ENCODE measurements at places on chromosomes 2 and 18.

DNA sequence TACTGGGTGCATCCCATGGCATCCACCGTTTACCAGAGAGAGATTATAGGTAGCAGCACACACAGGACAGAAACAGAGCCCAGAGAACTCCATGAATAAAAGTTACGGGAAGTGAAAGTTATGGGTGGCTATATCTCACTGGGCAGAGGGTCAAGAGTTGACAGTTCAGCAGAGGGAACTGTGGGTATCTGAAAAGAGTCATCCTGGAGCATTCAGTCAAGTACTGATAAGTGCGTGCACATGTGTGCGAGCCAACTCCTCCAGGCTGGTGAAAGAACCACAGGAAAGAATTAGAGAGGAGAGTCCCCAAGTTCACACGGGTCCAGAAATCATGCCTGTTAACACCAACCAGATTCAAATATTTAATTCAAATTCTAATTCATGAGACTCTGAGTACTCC lies 1588.2 kb downstream of the LRP1B start:
- DNase-seq = no peak

GRCh38 chr2:240240017-240240734 lies 99.7 kb upstream of the OTOS start:
- no peak for DNase-seq

DNA sequence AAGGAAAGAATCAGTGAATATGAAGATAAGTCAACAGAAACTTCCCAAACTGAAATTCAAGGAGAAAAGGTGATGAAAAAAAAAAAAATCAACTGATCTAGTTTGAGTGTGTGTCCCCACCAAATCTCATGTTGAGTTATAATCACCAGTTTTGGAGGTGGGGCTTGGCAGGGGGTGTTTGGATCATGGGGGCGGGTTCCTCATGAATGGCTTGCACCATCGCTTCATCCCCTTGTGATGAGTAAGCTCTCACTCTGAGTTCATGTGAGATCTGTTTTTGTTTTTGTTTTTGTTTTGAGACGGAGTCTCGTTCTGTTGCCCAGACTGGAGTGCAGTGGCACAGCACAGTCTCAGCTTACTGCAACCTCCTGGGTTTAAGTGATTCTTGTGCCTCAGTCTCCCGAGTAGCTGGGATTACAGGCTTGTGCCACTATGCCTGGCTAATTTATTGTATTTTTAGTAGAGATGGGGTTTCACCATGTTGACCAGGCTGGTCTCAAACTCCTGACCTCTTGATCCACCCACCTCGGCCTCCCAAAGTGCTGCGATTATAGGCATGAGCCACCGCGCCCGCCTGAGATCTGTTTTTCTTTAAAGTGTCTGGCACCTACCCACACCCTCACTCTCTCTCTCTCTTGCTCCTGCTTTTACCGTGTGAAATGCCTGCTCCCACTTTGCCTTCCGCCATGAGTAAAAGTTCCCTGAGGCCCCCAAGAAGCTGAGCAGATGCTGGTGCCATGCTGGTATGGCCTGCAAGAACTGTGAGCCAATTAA lies 4.0 kb upstream of the SLC66A2 start:
- DNase-seq = peak; percentile 45

- DNase-seq = no peak
Observed at GRCh38 chr2:233094614-233095013, 34.5 kb downstream of the INPP5D start.

DNA sequence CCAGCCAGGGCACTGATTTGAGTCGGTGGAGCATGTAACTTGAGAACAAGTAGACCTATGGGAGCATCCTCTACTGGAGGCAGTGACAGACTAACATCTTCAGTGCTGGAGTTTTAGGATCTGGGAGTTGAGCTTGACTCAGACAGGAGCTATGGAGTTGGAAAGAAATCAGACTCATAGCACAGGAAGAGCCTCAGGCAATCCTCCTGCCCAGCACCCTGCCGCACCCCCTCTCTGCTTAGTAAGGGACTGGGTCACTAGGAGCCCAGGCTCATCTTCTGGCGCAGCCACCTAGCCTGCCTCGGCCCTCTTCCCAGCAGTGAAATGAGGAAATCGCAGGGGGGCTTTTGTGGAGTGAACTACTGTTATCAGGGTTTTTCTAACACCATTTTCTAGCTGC lies 3.6 kb downstream of the ARID5A start:
- DNase-seq = no peak

DNA sequence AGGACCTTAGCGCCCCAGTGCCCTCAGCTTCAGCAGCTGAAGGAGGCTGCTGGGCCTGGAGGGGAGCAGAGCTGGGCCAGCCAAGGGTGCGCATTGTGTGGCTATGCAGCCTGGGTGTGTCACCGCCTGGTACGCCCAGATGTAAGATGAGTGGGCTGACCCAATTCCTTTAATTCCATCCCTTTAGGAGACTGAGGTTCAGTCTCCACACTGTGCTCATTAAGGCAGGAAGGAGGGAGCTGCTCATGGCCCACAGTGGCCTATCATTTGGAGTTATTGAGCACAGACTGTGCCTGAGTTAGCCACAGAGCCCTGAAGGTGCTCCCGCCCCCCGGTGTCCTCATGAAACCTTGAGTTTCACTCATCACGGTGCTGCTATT lies 194.1 kb upstream of the GLI2 start:
- DNase-seq = no peak

GRCh38 chr2:170862286-170862902 lies 45.7 kb downstream of the GAD1 start:
- DNase-seq = no peak

GRCh38 chr2:230793572-230794359 lies 71.0 kb upstream of the ITM2C start:
- peak; percentile 92 for DNase-seq

DNA sequence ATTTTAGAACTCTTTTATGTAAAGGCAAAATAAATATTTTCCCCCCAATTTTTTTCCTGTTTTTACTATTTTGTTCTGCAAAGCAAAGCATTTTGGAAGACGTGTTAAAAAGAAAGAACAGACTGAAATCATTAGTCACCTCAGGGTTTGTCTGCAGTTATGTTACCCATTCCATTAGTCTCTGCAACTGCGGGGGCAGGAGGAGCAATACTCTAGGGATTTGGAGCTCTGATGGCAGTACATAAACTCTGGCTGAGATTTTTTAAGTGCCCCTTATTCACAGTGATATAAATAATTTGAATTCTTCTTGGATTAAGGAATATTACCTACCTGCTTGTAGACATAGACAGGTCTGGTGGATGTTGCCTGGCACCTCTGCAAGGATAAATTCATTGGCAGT lies 88.0 kb upstream of the CELF4 start:
- DNase-seq = no peak

DNA sequence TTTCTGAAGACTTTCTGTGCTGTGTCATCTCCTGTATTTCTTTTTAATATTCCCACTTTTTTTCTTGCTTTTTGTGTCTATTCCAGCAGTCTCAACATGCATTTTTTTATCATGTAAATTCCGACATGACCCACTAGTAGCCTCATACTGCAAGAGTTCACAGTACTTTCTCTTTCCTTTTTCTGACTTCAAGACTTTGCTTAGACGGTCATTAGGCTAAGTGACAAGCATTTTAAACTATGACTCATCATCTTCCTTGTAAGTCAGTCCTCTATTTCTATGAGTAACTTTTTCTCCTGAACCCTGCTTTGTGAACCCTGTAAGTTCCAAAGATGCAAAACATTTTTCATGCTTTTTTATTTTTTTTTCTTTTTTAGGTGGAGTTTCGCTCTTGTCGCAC lies 381.2 kb downstream of the TXNL1 start:
- DNase-seq = no peak

GRCh38 chr2:233240897-233241296 lies 10.6 kb upstream of the ATG16L1 start:
- DNase-seq = peak; percentile 59

GRCh38 chr18:40851014-40851429 lies 1104.0 kb upstream of the PIK3C3 start:
- DNase-seq = no peak

DNA sequence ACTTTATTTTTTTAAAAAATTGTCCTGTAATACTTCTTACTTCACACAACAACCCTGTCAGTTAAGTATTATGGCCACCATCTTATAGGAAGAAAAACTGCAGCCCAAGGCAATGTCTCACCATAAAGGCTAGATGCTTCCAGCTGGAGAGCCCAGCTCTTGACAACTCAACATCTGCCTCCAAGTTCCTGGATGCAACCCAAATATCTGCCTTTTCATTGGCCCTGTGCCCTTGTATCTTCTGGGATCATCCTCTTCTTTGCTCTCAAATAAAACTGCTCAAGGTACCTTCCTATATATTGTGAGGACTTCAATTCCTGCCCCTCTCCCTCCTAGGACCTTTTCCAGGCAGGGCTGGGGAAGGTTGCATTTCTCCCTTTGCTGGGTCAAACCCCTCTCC lies 69.5 kb downstream of the BIN1 start:
- DNase-seq = no peak

GRCh38 chr2:233821196-233821595 lies 33.1 kb downstream of the HJURP start:
- no peak for DNase-seq

- no peak for DNase-seq
Observed at GRCh38 chr2:777546-777945, 100.3 kb upstream of the TMEM18 start.

DNA sequence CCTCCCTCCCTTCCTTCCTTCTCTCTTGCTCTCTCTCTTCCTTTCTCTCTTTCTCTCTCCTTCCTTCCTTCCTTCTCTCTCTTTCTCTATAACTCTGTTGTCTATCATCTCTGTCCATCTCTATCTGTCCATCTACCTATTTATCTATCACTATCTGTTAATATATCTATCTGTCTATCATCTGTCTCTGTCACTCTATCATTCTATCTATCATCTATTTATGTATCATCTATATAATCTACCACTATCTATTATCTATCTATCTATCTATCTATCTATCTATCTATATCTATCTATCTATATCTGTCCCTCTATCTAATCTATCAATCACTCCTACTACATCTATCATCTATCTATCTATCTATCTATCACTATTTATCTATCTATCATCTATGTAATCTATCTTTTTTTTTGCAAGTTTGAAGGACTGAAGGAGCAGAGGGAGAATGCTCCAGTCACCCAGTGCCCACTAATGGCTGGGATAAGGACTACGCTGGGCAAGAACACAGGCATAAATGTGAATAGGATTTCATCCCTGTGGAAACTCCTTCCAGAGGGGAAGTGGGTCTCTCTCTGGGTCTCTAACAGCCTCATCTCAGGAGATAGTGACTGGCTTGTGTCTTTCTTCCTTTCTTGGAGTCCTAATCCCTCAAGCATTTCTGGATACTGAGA lies 427.0 kb downstream of the LPIN1 start:
- no peak for DNase-seq

DNA sequence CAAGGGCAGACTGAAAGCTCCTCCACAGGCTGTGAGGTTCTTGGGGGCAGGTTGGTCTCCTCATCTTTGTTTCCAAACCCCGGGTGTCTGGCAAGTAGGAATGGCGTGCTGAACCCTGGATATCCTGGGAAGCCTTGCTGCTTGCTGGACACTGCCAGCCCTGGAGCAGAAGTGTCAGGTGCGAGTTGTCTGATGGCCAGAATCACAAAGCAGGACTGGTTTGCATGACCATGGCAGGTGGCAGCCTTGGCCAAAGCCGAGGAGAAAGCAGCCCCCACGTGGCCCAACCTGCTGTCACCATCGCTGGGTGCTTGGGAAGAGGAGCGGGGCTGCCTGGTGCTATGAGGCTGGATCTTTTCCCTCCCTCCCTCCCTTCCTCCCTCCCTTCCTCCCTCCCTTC lies 309.5 kb upstream of the HS6ST1 start:
- DNase-seq = no peak

DNA sequence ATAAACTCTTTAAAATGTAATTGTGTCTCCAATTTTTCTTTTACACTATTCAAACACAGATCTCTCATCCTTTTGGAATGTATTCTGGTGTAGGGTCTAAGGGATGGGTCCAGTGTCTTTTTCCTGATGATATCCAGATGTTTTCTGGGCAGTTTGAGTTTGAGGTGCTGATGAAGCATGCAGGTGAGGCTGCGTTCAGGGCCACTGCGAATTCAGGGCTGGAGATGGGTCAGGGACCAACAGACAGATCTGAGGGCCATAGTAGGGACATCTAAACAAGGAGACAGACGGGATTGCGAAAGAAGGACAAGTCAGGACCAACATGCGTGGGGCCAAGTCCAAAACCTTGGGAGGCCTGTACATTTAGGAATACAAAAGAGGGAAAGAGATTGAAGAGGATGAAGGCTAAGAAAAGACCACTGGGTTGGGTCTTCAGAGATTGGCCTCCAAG lies 70.2 kb downstream of the ACAA2 start:
- DNase-seq = no peak

GRCh38 chr2:49515996-49516782 lies 361.9 kb upstream of the FSHR start:
- DNase-seq = no peak

GRCh38 chr18:69763821-69764220 lies 183.9 kb downstream of the CD226 start:
- DNase-seq = no peak

- no peak for DNase-seq
Observed at GRCh38 chr2:199982126-199982843, 26.9 kb downstream of the MAIP1 start.

DNA sequence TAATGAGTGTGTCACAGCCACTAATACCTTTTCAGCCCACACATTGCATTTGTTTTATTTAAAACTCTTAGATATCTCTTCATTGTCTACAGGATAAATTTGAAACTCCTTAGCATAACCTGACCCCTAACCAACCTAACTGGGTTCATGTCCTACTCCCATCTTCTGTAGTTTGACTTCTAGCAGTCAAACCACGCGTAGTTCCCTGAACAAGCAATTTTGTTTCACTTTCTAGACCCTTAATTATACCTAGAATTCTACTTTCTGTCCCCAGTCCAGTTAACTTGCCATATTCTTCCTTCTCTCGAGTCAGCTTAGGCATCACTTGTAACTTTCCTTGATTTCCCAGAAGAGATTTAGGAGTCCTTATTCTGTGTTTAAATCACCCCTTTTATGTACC lies 55.1 kb downstream of the RBBP8 start:
- no peak for DNase-seq

- DNase-seq = no peak
Observed at GRCh38 chr18:79600596-79600995, 79.0 kb upstream of the CTDP1 start.

GRCh38 chr2:99754210-99754609 lies 264.4 kb upstream of the REV1 start:
- no peak for DNase-seq

DNA sequence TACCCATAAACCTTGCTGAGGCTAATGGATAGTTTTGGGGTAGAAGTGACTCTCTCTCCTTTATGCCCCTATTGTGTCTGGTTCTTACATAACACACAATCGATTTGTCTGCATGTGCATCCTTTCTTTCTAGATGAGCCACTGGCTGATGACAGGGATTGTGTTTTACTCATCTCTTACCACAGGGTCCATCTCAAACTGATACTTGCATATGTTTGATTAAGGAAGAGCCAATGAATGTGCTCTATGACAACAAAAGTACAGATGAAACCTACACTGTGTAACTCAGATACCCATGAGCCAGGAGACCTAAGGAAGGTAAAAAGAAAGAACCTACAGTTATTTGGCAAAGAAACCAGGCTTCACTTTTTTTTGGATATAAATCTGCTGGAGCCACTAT lies 13.2 kb upstream of the BZW1 start:
- peak; percentile 67 for DNase-seq

GRCh38 chr18:78240627-78241252 lies 738.9 kb upstream of the SALL3 start:
- DNase-seq = no peak

Measured in activated CD4-positive, alpha-beta T cell treated with anti-CD3 and anti-CD28 coated beads, Interleukin-2, Interleukin-6, amounts not matched to agents 100 ng/mL and 50 ng/mL, durations not matched to agents 16 hours and 8 hours (primary cell).